ENCODE measurements at places on chromosomes 11 and 22.

DNA sequence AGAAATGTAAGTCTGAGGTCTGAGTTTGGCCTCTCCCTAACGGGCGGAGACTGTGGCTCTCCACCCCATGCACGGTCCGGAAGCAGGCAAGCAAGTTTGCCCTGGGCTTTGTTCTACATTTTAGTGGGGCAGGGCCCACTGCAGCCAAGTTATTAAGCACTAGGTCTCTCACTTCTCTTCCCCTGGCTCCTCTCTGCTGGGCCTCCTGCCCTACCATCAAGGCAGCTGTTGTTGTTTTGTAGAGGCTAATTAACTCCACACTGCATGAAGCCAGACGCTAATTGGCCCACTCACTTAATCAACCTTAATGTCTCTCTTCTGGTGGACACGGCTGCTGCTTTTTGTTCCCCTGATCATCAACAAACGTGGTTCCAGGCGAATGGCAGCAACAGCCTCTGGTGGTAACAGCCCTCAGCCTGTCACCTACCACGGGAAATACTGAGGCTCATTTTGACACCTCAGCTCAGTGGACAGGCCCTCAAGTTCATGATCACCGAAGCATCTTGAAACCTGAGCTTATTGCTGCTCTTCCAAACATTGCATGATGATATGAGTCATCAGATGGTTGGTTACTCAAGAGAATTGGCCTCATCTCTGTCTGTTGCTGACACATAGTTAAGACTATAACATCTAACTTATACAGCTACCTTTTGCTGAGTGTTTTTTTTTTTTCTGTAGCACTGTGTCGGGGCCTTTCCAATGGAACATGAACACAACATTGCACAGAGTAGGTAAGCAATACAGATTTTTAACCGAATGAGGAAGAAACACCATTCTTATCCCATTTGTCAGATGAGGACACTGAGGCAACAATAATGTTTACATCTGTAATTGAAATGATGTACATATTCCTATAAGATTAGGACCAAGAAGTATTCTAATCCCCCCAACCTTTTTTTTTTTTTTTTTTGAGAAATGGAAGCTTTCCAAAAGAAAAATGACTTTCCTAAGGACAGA is 20.8 kb upstream of the LMO2 start:
- no peak for DNase-seq

DNA sequence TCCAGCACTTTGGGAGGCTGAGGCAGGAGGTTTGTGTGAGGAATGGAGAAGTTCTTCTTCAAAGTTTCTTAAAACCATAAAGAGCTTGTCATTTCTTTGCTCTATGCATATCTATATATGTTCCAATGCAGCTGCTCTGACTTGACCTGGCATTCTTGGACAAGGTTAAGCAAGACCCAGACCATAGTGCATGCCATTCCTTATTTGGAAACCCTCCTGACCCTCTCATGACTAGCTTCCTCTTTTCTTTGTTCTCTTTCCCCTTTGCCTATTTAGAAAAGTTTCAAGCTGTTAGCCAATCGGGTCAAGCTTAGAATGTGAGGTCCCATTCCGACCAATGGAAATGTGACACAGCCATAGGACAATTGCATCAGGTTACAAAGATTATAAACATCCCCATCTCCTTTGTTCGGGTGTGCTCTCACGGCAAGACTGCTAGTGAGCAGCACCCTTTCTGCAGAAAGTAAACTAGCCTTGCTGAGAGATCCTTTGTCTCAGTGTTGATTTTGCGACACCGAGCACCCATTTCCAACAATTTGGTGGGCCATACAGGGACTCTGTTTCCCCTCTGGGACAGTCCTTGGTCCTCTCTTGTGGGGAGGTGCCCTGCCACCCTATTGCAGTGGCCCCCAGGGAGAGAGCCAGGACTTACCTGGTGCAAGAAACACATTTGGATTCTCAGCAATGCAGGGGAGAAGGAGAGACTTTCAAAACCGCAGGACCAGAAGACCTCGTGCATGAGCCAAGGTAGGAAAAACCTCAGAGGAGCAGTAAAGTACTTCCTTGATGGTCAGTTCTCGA is 39.9 kb upstream of the ANO1 start:
- no peak for DNase-seq

- no peak for DNase-seq
These were observed 180.9 kb upstream of the ZBED5 start for GRCh38 chr11:11038782-11039181.

DNA sequence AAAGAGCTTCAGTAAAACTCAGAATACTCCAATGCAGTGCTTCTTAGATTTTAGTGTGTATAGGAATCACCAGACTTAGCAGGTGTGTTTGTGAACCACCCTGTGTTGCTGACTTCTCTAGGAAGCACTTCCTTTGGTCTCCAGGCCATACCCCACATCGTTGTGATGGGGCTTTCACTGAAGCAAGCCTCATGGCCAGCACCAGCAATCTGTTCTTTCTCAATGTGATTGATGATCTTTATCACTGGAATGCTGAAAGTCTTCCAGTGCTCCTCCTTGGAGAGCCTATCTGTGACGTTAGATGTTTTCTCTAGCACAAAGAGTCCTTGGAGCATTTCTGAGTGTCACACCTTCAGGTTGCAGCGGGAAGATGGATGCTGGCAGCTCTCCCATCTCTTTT is 280.5 kb downstream of the DDX10 start:
- DNase-seq, result no peak

GRCh38 chr11:130874955-130875531 is 41.2 kb downstream of the SNX19 start:
- no peak for DNase-seq

DNA sequence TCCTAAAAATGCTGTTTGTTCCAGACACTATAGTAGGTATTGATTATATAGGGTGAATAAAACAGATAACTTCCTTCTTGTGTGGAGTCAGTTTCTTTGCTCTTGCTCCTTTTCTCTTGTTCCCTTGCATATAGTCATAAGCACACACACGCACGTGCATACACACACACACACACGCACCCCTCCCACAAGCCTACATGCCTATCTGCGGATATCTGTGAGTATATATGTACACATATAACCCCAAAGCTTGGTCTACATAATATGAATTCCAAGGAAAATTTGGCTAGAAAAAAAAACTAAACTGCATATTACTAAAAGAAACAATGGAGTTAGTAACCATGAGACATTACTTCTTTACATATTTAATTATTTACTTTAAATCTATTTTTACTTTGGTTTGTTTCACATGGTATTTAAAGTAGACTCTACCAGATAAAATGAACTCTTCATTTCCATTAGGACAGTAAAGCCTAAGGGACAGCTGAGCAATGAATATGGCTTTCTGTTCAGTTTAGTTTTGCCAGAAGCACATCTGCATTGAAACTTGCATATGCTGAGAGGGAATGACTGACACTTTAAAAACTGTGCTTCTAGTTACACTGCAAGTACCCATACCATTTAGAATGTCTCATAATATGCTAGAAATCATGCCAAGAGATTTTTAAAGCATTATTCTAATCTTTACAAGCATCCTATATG is 676.4 kb downstream of the DLG2 start:
- no peak for DNase-seq

DNA sequence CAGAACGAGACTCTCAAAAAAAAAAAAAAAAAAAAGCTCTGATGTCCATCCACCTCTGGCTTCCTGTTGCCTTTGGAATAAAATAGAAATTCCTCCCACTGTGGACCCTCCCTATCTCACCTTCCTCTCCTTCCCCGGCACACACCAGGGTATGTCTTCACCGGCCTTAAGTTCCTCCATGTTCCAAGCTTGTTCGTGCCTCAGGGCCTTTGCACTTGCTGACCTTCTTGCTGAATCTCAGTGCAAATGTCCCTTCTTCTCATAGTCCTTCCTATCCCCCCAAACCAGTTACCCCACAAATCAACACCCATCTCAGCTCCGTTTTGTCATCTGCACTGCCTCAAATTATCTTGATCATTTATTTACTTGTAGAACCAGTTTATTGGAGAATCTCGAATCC is 20.6 kb downstream of the IFT27 start:
- DNase-seq, result no peak

- no peak for DNase-seq
These were observed 45.7 kb upstream of the E2F8 start for GRCh38 chr11:19286411-19286810.

- DNase-seq, result no peak
These were observed 8.9 kb downstream of the TOM1 start for GRCh38 chr22:35308480-35309021.

DNA sequence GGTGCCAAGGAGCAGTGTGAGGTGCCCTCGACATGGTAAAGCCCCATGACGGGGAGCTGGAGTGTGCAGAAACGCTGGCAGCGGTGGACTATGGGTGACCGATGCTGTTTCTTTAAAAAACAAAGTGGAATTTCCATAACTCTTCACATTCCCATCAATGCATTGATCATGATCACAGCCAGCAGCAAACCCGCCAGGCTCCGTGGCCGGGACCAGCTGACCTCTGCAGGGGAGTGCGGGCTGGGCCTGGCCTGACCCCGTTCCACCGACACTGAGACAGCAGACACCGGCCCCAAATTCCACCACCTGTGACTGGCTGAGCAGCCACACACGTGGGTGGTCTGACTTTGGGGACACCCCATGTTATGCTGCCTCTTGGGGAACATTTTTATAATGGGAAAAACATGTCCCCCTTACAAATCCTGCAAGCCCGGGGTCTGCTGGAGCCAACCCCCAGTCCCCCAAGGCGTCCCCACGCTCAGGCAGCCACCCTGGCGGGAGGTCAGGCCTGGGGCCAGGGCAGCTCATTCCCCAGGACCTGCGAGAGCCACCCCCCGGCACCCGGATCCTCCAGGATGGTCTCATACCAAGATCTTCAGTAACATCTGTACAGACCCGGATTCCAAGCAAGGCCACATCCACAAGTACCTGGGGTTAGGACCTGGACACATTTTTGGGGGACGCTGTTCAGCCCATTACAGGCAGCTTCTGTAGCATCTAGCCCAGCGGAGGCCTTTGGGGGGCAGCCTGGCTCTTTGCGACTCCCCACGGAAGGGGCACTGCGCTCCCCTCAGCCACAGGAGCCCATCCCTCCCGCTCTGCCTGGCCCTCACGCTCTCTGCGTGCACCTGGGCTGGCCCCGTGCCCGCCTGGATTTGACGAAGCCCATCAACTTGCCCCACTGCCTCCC is 20.6 kb downstream of the OSBPL5 start:
- DNase-seq, result no peak
